ENCODE measurements at places on chromosomes 3 and 15.

DNA sequence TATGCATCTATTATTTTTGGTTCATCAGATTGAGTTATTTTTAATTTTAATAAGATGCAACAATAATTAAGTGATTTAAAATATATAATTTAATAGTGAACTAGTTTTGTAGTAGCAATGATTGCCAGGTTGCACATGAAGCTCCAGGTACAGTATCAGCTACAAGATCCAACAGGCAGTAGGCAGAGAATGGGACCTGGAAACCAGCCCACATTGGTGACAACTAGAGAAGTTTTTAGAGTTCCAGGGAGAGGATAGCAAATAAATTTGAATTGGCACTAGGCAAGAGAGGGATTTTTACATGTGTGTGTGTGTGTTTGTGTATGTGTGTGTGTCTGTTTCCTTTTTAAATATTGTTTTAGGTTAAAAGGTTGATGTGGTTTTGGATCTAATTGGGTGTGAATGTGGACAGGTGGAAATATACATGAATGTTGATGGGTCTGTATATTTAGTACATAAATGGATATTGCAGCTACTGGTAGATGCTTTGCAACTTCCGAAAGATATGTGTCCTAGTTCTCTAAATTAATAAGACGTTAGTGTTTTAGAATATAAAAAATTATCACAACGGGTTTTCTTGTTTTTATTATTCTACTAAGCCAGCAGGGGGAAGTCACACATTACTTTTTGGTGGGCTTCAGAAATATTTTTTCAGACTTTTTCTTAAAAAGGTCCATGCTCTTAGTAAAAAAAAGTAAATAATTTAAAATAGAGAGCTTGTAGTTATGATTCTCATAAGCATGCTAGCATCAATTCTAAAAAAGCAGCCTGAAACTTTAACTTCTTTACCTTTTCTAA, 110.1 kb upstream of the GBE1 start:
- no peak for DNase-seq

GRCh38 chr3:147712357-147712756, 303.2 kb downstream of the ZIC1 start:
- DNase-seq = no peak

- DNase-seq = no peak
Measured at GRCh38 chr3:27208961-27209616, 160.1 kb downstream of the NEK10 start.

DNA sequence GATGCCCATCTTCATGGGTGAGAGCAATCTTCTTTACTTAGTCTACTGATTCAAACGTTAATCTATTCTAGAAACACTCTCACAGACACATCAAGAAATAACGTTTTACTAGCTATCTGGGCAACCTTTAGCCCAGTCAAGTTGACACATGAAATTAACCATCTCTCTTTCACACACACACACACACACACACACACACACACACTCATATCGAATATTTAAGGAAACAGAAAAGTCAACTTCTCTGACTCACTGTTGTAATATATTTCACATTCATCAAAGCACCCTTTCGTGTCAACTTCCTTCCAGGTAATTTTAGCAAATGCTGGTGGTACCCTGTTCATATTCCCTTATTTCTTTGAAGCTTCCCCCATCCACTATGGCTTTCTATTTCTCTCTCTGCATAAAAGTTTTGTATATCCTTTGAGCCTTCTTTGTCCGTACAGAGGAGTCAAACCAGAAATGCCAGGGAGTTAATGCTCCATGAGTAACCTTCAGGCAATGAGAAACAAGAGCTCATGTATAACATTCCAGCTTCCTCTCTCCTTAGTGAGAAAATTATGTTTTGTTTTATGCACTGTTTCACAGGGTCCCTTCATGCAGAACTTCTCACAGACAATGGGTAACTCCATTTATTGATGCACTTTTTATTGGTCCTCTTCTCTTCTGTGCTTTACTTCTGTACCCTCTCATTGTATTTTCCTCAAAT, 335.5 kb upstream of the CBLB start:
- no peak for DNase-seq

GRCh38 chr3:127373441-127374085, 85.7 kb upstream of the PRR20G start:
- no peak for DNase-seq

DNA sequence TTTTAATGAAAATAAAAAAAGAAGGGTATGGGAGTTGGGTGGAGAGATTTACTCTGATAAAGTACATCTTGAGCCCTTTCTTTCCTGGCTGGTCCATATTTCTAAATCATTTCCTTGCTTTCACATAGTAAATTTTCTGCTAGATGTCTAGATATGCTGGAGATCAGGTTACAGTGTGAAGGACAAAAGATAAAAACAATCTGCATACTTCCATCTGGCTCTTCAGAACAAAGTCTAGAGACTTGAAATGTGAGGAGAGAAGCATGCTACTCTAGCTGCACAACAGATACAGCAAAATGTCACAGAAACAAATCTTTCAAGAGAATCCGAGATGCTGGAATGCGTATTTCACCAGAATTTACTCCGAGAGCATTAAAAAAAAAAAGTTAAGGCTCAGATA, 42.2 kb downstream of the FOXP1 start:
- no peak for DNase-seq

GRCh38 chr3:171835116-171835515, 8.0 kb upstream of the TMEM212 start:
- DNase-seq = no peak

DNA sequence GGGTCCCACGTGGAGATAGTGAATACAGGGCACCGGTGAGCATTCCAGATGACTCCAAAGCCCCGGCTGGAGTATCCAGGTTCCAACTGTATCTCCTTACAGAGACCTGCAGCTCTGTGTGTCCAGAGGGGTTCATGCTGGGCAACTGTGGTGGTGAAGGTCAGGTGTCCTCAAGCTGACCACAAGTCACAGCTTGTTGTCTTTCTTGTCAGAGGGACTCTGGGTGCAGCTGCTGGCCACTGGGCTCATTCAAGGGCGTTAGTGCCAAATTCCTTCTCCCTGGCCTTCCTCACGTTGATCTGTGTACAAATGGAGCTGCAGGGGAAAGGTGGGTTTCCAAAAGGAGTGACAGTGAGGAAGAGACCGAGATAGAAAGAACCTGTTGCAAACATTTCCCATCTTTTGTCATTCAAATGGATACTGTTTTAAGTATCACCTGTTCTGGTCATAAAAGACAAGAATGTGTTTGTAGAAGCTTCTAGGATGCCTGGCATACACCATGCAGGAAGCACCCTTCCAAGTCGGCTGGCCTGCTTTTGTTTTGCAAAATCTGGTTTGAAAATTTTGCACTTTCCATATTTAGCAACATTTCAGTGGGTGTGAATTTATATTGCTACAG, 52.5 kb downstream of the CEMIP start:
- DNase-seq = no peak

- no peak for DNase-seq
Measured at GRCh38 chr3:182605882-182606611, 187.3 kb upstream of the ATP11B start.

DNA sequence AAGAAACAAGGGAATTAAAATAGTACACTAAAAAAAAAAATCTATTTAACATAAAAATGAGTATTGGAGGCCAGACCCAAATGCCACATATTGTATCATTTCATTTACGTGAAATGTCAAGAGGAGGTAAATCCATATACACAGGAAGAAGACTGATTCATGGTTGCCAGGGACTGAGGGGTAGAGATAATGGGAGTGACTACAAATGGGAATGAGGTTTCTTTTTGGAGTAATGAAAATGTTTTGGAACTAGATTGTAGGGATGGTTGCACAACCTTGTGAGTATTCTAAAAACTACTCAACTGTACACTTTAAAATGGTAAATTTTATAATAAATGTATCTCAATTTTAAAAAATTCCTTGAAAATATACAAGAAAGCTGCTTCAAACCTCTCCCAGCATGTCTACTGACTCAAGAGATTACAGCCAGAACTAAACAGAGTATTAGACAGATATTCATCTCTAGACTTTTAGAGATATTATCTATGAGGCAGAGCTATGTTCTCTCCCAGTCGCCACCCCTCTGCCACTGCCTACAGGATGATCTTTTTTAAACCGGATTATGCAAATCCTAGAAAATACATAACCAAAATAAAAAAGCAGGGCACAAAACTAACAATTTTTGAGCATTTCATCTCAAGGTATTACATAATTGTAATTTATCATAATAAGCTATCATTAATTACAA, 6.2 kb downstream of the HLTF start:
- DNase-seq = no peak

GRCh38 chr15:71811036-71811736, 832 bp downstream of the NR2E3 start:
- DNase-seq = no peak

- DNase-seq = no peak
Measured at GRCh38 chr3:16383864-16384263, 118.9 kb downstream of the OXNAD1 start.

GRCh38 chr3:56806407-56806806, 4.7 kb upstream of the ARHGEF3 start:
- no peak for DNase-seq

DNA sequence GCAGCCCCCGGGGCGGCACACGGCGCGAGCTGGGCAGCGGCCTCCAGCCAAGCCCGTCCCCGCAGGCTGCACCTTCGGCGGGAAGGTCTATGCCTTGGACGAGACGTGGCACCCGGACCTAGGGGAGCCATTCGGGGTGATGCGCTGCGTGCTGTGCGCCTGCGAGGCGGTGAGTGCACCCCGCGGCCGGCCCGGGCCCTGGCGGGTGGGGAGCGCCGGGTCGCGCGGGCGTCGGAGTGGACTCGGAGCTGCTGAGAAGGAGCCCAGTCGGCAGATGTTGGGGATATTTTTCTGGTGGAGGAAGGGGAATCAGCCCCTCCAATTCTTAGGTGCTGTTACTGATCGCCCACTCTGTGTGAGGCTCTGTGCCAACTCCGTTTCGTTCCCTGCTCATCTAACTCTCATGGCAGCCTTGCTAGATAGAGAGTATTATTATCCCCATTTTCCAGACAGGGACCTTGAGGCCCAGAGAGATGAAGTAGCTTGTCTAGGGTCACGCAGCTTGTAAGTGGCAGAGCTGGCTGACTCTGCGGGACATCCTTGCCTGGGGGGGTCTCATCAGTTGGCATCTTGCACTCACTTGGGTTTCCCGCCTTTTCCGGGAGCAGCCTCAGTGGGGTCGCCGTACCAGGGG, 890 bp downstream of the CHRD start:
- DNase-seq = no peak

DNA sequence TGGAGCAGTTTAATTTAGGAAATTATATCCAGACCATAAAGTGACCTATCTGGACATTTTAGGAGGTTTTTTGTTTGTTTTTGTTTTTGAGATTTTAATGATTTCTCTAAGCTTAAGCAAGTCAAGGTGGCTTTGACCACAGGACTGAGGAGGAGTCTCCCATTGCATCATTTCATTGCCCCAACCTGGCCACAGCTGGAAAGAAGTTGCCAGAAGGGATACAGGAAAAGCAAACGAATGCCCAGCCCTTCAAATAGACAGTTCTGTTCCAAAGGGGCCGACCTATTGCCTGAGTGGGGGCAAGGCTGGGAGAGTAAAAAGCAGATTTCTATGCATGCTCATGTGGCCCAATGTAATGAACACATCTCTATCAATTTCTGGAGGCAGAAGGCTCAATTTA, 12.0 kb upstream of the ONECUT1 start:
- DNase-seq = no peak

DNA sequence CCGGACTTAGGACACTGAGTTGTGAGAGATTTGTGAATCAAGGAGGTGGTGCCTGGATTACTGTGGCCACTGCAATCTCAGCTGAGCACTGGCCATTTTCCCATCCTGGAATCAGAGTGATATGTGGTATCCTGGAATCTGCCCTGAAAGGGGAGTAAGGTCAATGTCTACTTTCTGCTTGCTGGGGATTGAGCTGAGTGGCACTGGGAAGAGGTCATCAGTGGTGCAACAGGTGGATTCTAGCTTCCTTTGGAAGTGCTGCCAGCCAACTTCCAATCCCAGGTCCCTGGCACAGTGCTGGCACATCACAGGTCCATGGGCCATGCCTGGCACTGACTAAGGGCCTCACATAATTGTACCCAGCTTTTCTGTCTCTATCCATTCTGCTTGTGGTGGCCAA, 20.6 kb upstream of the TSEN2 start:
- DNase-seq = no peak

DNA sequence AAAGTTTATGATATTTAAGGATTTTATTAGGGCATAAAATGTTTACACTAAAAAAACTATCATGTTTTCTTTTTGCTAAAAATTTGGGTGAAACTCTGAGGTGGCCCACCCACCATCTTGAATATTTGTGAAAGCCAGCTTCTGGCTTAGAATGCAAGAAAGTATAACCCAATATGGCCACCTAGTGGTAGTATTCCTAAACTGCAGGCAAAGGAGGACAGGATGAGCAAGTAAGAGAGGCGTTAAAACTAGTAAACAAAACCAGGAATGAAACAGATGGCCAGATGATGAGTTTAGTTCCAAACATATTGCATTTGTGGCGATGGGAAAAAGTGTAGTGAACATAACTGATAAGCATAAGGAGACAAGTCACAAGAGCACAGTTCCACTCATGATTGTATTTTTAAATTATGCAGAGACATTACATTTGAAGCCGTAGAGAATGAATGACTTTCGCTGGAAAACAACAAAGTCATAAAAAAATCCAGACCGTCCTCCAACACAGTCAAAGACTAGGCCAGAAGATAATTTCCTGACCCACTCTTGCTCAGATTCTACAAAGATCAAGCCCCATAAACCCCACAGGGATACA, 103.3 kb upstream of the PRTG start:
- DNase-seq = peak; percentile 52

- no peak for DNase-seq
Measured at GRCh38 chr3:181932039-181932438, 220.3 kb downstream of the SOX2 start.

DNA sequence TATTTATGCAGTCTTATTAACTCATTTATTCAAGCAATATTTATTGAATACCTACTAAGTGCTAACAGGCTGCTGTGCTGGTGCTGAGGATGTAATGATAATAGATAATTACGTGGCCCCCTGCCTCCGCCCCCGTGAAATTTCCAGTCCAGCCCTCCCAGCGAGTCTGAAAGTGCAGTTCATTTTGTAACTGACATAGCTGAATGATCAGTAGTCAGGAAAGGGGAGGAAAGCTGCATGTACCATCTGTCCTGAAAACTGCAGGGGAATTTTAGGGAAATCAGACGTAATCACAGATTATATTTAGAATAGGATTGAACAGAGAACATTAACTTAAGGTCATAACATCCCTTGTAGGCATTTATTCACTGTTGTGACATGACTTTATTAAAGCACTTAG, 736.8 kb downstream of the MCTP2 start:
- DNase-seq = no peak

DNA sequence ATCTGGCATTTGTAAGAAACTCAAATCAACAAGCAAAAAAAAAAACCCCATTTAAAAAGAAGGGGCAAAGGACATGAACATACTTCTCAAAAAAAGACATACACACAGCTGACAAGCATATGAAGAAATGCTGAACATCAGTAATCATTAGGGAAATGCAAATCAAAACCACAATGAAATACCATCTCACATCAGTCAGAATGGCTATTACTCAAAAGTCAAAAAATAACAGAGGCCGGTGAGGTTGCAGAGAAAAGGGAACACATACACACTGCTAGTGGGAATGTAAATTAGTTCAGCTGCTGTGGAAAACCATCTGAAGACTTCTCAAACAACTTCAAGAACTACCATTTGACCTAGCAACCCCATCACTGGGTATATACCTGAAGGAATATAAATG, 199.4 kb upstream of the THBS1 start:
- no peak for DNase-seq
